ENCODE measurements at places on chromosomes 1 and 21. TPM values are rescaled to one million over a fixed set of nuclear protein-coding genes. Genes with fewer than 3 reads are reported as not detected.

TFF3 gene
- total RNA-seq = 21.1 TPM

SLC41A1 gene
- total RNA-seq = 27.8 TPM

CD1C gene
- 0.51 TPM for total RNA-seq

CLDN17 gene
- not detected for total RNA-seq

OR2L2 gene
- 0.10 TPM for total RNA-seq

CFAP74 gene
- total RNA-seq = not detected

KCNAB2 gene
- 21.8 TPM for total RNA-seq

BMP8B gene
- 0.24 TPM for total RNA-seq

LCE1D gene
- not detected for total RNA-seq

DNA sequence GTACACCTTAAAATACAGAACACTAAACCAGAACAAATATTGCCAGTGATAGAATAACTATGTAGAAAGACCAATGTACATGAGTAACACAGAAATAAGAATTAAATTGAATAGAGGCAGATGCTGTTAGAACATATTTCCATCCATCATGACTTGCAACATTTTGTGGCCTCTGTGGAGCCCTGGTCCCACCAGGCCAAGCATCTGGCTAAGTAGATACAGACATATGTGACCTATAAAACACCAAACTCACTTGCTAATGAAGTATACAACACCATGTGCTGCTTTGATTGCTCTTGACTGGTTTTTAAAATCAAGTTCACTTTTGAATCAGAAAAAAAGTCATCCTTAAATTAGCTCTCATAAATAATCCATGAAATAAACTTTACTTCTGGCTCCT, 20.5 kb downstream of the SLC19A2 start:
- DNase-seq = no peak

- peak; percentile 29 for DNase-seq
Measured at GRCh38 chr1:228544021-228544850, 57.1 kb downstream of the RNF187 start.

DNA sequence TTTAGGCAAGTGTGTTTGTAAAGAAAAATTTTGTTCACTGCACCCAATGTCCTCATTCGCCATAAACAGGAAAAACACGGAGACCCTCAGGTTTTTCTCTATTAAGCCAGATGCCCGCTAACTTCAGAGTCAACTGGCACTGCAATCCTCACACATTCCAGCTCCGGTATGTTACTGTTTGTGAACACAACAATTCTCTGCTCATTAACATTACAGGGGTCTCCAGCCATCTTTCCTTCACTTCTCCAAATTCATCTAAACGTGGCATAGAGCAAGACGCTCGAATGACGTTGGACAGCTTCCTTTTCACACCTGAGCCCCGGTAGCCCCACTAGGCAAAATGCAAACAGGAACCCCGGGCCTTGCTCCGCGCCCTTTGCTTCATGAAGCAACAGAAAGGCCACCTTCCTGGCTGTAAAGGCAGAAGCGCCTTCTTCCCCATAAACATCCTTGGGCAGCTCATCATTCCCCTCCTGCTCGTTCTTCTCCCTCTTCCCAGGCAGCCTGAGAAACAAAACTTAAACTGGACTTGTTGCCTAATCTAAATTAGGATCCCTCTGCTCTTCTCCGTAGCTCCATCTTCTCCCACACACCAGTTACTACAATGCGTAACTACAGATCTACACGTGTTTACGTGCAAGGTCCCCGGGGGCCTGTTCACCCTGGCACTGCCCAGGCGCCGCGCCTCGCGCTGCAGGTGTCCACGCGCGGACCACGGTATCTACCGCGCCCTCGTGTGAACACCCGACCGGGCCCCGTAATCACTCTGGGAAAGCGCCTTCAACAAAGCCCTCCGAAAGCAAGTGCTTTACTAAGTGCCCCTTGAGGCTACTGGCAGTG, 1.2 kb downstream of the LBR start:
- DNase-seq = no peak

GRCh38 chr1:31326461-31326860, 29.6 kb downstream of the ZCCHC17 start:
- no peak for DNase-seq

DNA sequence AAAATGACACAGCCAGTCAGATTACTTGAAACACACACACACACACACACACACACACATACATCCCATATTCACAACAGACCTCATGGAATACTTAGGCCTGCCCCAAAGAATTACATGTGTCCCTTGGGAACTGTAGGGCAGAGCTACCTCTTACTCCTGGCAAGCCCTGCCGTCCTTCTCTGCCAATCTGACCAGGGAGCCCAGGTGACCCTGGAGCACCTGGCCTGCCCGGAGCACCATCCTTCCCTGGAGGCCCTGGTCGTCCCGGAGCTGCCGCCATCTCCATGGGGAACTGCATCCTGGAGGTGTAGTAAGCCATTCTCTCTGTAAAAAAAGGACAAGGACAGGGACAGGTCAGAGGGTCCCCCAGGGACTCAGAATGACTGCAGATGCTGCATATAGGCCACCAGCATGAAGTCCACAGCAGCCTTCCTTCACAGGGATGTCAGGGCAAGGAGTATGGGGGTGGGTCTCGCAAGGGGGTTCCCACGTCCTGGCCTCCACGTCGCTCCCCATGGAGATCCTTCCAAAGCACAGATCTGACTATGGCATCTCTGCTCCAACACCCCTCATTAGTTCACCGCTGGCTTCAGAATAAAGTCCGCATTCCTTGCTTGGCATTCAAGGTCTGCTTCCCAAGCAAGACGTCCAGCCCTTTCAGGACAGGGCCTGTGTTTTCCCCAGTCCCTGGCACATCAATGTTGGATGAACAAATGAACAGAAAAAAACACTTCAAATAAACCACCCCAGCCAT, 9.2 kb upstream of the PEF1 start:
- DNase-seq = no peak

- peak; percentile 83 for DNase-seq
Measured at GRCh38 chr1:29271724-29272123, 35.4 kb downstream of the PTPRU start.

DNA sequence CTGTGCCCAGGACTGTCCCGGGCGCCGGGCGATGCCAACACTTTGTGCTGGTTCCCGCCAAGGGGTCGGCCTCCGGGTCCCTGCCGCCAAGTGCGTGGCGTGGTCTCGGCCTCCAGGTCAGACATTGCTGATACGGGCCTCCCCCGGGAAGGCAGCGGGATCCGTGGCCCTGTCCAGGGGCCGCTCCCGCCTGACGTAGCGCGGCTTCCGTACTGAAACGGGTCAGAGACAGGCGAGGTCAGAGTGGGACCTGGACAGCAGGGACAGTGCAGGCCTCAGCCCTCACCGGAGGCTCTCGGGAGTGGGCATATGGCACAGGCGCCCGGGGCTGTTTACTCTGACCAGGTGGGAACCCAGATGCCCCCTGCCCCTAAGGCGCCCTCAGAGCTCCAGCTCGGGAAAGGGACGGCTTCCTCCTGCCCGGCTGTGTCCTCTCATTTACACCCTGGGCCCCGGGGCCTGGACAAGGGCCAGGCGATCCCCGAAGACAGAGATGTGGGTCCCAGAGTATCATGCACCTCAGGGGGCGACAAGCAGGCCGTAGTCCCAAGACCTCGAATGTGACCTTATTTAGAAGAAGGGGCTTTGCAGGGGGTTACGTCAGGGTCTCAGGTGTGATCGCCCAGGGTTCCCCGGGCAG, 8.8 kb upstream of the RNF223 start:
- DNase-seq = peak; percentile 76

- no peak for DNase-seq
Measured at GRCh38 chr1:200161801-200162200, 134.3 kb downstream of the NR5A2 start.

Data from posterior vena cava (tissue), 2 donors.